Stimulated activated naive CD4-positive, alpha-beta T cell treated with Interleukin-2 at 50 U/mL for 16 hours (primary cell): ENCODE measurements at places on chromosomes 16 and 17.

- DNase-seq, result no peak
These were observed 24.7 kb downstream of the LIMD2 start for GRCh38 chr17:63675231-63675606.

GRCh38 chr16:74558873-74559272 lies 48.0 kb downstream of the GLG1 start:
- no peak for DNase-seq

DNA sequence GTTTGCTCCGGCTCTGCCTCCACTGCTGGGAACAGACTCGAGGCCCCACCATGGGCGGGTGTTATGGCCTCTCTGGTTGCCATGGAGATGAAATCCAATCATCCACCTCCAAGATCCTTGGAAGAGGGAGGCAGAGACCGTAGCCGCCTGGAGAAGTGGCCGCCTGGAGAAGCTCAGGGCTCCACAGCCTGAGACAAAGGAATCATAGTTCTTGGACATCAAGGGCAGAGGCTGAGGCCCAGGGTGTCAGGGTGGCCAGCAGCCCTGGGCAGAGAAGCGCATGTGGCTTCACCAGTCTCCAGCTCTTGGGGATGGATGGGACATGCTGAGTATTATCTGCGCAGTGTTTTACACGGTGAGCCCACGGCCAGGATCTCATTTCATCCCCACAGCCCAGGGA lies 36.2 kb downstream of the ABR start:
- no peak for DNase-seq

DNA sequence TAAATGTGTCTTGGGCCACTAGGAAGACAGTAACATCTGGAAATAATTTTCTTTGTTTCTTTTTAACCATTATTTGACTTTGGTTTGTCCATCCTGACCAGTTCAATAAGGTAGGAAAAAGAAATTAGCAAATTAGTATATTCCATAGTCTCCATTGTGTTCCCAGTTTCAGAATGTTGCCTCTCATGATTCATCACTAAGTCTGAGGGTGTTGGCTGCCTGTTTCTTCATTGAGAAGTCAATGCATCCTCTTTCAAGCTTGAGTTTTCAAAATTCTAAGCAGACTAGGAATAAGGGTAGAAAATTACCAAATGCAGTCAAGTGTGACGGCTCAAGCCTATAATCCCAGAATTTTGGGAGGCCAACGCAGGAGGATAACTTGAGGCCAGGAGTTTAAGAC lies 41.9 kb downstream of the ZFHX3 start:
- DNase-seq, result no peak

- DNase-seq, result peak; percentile 71
These were observed 23.7 kb upstream of the KDM8 start for GRCh38 chr16:27179500-27180072.

DNA sequence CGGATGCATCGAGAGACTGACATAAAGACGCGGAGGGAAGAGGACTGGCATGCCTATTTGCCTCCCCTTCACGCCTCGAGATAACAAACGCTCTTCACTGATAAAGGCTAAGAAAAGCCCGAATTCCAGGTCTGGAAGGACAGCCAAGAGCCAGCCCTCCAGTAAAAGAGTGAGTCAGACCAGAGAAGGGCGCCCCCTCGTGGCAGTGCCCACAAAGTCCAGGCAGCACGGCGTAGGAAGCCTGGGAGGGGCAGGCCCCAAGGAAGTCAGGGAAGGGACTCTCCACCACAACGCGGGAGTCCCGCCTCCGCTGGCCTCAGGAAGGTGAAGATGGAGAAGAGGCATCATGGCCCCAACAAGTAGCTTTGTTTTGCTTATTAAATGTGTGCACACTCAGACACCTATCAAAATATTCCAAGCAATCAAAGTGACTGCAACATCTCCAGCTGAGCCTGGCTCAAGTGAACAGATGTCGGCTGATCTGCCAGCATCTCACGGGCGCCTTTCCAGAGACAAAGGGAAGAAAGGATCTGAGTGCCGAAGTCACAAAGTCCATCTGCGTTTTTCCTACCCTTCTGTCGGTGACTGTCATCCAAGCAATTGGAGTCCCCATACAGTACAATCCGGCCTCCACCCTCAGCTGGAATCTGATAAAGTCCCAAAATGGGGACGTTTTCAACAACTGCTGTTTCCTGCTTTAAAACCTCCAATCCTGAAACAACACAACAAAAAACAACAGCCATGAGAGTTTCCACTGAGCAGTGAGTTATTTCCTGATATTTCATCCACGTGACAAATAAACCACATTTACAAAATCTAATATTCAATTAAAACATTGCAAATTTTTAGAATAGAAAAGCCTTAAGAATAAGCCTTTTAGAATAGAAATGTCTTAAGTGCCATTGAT lies 20.4 kb upstream of the SLC38A8 start:
- DNase-seq, result peak; percentile 28
